ENCODE measurements at places on chromosomes 2 and 18.

DNA sequence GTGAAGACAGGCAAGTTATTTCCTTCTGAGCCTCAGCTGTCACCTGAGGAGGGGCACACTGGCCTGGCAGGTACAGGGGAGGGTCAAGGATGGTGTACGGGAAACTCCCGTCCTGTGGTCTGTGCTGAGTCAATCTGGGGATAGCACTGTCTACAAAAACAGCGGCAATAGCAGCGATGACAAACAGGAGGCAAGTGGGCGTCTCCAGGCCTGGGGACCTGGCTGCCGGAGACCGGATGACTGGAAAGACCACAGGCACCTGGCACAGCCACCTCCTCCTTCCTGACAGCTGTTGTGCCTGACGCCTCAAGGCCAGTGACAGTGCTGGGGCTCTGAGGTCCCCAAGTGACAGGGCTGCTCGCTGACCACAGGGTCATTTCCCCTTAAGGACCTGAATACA, 202.1 kb upstream of the HS6ST1 start:
- DNase-seq: no peak

DNA sequence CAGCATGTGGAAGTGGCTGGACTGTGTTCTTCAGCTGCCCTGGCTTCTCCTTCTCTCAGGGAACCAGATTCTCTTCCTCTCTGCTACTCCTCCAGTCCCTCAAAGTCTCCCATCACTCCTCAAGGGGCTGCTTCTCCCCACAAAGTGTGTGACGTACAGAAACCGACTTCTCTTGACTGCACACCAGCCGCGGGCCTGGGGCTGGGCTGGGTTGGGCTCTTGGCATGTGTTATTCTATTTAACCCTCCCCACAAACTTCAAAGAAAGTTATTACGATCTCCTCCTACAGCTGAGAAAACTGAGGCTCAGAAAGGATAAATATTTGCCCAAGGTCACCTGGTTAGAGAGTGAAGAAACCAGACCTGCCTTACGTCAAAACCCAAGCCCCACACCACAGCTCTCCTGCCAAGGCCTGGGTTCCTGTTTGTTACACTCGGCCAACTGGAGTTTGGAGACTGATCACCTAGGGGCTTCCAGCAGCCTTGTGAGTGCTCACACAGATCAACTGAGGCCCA, 269.0 kb downstream of the TFCP2L1 start:
- no peak for DNase-seq

GRCh38 chr2:35391736-35392442, 963.7 kb upstream of the CRIM1 start:
- no peak for DNase-seq

- no peak for DNase-seq
These were observed 388.3 kb downstream of the TNS1 start for GRCh38 chr2:217614498-217614897.

- DNase-seq: no peak
These were observed 514 bp downstream of the BCL2L11 start for GRCh38 chr2:111121028-111121827.

GRCh38 chr2:200403814-200404213, 97.3 kb downstream of the SPATS2L start:
- DNase-seq: no peak

DNA sequence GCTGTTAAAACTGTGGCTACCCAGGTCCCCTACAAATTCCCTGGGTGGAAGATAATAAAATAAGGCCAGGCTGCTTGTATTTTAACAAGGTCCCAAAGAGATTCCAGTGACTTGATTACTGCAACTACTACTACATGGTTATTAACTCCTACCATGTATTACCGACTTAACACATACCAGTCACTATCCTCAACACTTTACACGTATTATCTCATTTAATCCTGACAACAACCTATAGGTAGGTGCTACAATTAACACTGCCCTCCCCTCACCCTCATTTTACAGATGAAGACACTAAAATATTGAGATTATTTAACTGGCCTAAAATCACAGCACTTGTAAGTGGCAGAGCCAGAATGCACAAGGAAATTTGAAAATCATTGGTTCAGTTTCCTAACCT, 5.4 kb downstream of the CLASP1 start:
- no peak for DNase-seq

DNA sequence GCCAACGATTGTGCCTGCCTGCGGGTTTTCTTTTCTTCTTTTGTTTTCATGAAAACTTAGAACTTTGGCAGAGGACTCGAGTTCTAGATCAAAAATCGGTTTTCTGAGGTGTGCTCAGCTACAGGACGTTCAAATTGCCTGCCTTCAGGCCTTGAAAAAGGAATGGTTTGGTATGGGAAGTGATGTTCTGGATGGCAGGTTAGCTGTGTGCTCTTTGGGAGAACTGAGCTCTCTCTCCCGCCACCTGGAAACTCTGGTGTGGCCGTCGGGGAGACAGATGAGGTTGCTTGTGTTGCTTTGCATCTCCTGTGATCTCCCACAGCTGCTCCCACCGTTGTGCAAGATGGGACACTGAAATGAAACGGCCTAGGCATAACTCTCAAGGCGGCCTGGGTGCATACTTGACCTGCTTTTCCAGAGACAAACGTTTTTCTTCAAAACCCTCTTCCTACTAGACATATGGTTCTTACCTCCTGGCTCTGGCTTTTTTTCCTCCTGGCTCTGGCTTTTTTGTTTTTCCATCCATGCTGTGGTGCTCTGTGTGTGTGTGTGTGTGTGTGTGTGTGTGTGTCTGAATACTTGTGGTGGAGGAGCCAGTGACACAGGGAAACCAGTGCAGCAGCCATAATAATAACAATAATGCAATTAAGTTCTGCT, 2.0 kb downstream of the FMNL2 start:
- DNase-seq: no peak

- no peak for DNase-seq
These were observed 467.2 kb downstream of the SPAG16 start for GRCh38 chr2:213751446-213751845.

DNA sequence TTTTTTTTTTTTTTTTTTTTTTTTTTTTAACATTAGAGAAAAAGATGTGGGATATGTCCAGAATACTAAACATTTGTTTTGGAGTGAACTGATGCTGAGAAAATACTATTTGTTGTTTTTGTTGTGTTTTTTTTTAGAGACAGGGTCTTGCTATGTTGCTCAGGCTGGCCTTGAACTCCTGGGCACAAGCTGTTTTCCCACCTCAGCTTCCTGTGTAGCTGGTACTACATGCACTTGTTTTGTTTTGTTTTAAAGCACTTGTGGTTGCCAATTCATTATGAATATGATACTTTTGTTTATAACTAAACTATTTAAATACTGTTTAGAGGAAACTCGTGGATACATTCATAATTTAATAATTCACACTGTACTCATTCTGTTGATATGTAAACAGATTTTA, 33.4 kb upstream of the DYSF start:
- no peak for DNase-seq

DNA sequence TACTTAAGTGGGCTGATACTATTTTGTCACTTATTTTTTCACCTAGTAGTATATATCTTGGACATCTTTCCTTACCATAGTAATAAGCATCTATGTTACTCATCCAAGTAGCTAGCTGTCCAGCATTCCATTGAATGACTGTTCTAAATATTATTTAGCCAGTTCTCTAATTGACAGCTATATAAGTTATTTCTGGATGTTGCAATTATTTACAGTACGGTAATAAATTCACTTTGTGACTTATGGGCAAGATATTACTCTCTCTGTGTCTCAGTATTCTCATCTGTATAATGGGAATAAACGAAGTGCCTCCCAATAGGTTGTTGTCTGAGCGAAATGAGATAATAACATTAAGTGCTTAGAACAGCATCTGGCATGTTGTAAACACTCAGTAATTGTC, 46.6 kb upstream of the AGAP1 start:
- no peak for DNase-seq

- DNase-seq: no peak
These were observed 21.5 kb upstream of the ALKAL2 start for GRCh38 chr2:309148-309953.

- no peak for DNase-seq
These were observed 3.3 kb upstream of the HJURP start for GRCh38 chr2:233857511-233858141.

GRCh38 chr18:5103286-5103685, 93.8 kb downstream of the AKAIN1 start:
- DNase-seq: no peak

- no peak for DNase-seq
These were observed 105.1 kb downstream of the SP3 start for GRCh38 chr2:173860082-173860481.

DNA sequence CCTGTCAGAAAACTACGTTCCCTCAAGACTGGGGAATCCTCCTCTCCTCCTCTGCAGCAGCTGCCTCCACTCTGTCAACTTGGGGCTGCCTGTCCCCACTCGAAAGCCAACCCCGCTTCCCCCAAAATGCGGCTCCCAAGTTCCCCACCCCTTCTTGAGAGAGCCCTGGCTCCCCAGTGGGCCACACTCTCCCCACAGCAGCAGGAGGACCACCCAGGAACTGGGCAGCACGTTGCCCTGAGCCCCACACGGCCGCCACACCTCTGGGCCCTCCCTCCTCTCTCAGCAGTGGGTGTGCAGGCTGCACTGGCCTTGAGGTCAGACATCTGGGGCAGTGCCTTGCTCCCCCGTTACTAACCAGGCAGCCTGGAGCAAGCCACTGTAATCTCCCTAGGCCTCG, 9.6 kb upstream of the TEX51 start:
- DNase-seq: no peak

- peak; percentile 31 for DNase-seq
These were observed 99.6 kb upstream of the MCFD2 start for GRCh38 chr2:47015206-47015605.

GRCh38 chr2:216024779-216025336, 11.5 kb upstream of the MREG start:
- DNase-seq: no peak

DNA sequence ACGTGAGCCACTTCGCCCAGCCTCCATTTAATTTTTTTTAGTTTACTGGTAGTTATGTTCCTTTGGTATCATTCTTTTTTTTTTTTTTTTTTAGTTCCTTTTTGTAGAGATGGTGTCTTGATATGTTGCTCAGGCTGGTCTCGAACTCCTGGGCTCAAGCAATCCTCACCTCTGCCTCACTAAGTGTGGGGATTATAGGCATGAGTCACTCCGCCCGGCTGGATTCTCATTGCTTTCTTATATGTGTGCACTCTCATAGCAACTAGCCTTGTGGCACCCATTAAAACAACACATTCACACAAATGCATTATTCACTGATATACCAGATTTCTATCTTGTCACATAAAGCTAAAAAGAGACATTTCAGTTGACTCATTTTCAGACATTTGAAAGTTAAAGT, 4.2 kb downstream of the TTC27 start:
- no peak for DNase-seq

GRCh38 chr2:239629926-239630617, 229.3 kb upstream of the HDAC4 start:
- no peak for DNase-seq

DNA sequence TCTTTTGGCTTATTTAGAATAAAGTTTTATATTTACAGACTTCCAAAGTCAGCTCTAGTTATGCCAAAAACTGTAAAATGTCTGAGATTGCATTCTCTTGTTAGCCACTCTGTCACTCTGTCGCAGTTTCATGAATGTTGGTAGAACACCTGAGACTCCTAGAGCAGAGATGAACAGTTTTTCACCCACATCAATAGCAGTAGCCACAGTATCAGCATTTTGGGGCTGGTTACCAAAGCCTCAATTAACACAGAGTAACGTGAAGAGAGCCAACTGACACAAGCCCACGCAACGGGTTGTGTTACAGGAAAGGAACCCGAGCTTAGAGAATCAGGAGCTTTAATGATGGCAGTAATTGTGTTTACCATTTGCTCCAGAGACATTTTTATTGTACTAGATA, 443.0 kb upstream of the SLC39A10 start:
- no peak for DNase-seq

DNA sequence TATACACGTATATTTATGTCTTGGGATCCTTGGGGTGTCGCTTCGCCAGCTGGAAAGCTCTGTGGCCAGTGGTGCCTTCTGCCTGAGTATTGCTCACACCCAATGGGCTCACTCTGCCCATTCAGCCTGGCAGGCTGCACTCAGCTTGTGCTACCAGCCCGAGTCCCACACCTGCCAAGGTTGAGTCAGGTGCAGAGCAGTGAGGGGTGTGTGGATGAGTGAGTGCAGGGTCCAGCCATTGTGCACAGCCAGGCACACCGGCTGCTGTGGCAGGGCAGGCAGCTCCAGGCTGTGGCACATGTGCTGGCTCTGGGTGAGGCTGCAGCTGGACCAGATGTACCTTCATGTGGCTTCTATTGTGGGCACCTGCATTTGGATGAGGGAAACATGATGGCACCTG, 496.9 kb upstream of the LINC00305 start:
- no peak for DNase-seq

DNA sequence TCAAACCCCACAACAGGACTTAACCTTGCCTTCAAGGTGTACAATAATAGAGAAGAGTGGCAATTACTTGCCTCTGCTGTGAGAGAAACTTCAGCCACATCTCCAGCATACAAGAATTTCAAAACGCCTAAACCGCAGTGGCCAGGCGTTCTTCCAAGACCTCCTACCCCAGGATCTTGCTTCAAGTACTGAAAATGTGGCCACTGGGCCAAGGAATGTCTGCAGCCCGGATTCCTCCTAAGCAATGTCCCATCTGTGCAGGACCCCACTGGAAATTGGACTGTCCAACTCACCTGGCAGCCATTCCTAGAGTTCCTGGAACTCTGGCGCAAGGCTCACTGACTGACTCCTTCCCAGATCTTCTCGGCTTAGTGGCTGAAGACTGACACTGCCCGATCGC, 2.8 kb upstream of the CYB5A start:
- no peak for DNase-seq

- DNase-seq: no peak
These were observed 82.1 kb downstream of the HS6ST1 start for GRCh38 chr2:128236491-128237035.

DNA sequence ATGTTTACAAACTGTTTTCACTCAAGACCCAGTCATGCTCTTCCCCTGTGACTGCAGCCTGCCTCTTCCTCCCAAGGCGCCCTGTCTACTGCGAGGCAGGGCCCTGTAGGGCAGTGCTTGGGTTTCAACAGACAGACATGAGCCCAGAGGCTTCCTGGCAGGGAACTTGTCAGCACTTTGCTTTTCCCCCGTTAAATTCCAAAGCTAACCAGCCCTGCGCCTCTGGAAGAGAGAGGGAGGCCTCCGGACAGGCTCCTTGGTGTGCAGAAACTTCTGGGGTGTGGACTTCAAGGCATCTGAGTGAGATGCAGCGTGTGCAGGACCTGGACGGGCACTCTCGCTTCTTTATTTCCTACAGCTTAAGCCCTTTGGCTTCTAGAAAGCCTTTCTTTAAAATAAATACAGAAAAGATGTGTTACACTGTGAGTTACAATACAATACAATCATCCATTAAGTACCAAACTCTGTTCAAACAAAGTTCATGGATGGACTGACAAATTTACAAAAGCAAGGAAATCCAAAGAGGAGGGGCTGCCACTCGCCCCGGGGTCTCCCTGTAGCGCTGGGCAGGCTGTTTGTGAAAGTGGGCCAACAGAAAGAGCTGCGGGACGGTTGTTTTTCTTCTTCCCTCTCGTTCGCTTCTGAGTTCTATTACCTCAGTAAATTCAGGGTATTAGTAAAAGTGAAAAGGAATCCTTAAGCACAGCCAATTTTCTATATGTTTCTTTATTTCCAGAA, 8.8 kb upstream of the ZNF516 start:
- DNase-seq: no peak

- no peak for DNase-seq
These were observed 23.4 kb upstream of the TANK start for GRCh38 chr2:161136696-161137324.

Measured in DMS 273 treated with DMSO at 0.1 percent for 48 hours (cell line).